ENCODE measurements at places on chromosomes 3 and 15.

DNA sequence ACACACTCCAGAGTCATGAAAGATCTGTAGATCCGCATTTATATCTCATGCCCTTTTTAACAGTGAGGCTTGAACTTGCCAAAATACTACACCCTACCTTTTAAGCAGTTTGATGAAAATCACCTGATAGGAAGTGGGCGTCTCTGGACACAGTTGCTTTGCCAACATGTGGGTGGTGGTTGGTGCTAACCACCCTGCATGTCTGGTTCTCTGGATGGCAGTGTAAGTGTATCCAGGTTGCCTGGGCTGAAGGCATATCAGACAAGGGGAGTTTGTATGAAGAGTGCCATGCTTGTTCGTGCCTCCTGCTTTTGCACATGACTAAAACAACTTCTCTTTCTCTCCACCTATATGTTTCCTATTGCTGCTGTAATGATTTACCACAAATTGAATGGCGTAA, 159.6 kb downstream of the GHSR start:
- DNase-seq, result no peak

GRCh38 chr15:100429116-100429728, 87.4 kb upstream of the ADAMTS17 start:
- DNase-seq, result no peak

- DNase-seq, result no peak
Measured at GRCh38 chr3:133945381-133946095, 49.9 kb upstream of the RAB6B start.

DNA sequence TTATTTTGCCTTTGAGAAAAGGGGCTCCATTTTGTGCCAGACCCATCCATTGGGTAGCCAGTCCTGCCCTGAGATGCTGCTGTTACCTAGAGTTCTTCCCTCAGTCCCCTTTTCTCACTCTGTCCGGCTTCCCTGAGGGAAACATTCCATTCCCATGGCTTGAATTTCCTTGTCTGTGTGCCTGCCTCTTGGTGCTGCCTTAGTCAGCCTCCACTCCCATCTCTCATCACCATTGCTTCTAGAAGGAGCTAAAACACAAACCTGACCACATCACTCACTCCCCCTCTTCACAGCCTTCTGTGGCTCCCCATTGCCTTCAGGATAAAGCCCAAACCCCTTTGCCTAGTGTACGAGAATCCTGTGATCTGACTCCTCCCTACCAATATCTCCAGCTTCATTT, 25.2 kb upstream of the C2CD4B start:
- DNase-seq, result no peak

- DNase-seq, result no peak
Measured at GRCh38 chr15:85000189-85000864, 18.7 kb downstream of the PDE8A start.

- no peak for DNase-seq
Measured at GRCh38 chr3:170257145-170257544, 34.9 kb downstream of the PRKCI start.

DNA sequence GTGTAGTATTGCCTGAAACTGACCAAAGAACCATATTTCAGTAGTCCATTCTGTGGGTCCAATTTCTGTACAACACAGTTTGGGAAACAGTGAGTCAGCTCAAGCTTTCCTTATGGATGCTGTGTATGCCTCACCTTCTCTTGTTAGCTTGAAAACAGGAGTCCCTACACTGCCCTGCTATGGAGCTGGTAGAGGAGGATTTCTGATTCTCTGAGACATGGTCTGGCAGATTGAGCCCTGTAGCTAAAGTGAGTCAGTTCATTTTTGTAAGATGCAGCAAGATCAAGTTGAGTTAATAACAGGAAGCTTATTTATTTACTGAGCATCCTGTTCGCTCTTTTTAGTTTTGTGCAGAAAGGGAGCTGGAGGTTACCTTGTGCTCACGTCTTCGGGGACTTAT, 424.1 kb upstream of the RBMS3 start:
- DNase-seq, result no peak

GRCh38 chr3:164023480-164023879, 1054.8 kb downstream of the SI start:
- DNase-seq, result no peak

GRCh38 chr15:77607894-77608261, 24.8 kb downstream of the LINGO1 start:
- no peak for DNase-seq
